ENCODE measurements at places on chromosomes 7 and 10.

- no peak for DNase-seq
These were observed 61.0 kb downstream of the RASGEF1A start for GRCh38 chr10:43205681-43206390.

- DNase-seq = no peak
These were observed 757.1 kb downstream of the SORCS3 start for GRCh38 chr10:105398202-105398601.

DNA sequence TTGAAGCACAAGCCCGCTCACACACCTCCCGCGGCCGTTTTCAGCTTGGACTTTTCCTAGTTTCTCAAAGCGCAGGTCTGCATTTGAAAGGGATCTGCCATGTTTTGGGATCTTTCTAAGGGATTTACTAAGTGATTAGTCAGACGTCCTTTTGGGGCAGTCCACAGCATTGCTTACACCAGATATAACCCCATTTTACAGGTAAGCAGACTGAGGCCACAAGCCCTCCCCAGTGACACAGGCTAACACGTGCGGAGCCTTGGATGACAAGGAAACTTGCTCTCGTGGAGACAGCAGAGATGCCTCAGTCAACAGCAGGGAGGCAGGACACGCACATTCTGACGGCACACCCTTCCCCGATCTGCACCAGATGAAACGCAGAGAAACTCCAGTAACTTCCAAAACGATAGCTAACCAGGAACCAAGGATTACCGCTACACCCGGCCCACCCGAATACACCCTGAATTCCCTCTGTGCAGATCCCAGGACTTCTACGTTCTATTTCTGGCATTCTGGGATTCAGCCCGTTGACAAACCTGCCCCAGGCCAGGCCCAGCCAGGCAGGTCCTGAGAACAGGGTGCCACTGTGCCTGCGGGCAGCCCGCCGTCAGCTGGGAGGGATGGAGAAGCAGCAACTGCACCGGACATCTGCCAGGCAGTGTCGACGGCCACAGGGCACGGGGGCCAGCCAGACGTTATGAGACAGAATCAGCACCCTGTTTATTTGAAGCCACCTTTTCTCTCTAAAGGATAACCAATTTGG is 27.9 kb downstream of the FOXL3 start:
- DNase-seq = no peak

DNA sequence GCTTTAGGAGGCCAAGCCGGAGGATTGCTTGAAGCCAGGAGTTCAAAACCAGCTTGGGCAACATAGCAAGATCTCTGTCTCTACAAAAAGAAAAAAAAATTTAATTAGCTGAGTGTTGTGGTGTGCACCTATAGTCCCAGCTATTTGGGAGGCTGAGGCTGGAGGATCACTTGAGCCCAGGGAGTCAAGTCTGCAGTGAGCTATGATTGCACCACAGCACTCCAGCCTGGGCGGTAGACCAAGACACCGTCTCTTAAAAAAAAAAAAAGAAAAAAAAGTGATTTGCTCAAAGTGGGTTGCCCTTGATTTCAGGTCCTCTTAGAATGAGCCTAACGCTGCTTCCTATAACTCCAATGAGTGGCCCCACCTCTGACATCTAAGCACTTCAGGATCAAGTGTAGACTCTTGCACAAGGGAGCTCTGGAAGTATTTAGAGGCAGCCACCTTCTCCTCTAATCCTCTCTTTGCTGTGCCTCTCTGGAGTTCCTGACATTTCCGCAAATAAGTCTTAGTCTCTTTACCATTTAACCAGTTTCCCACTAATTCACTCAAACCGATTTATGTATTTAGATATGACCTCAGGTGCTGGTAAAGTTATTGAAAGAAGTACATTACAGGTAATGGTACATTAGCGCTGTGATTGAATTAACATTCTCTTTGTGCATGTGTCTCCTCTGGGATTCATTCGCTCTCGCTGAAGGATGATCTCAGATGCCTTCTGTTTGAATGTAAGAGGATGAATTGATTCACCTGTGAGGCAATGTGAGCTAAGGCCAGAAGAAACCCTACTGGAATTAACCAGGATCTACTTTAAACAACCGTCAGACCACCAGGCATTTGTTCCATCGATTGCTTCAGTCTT is 60.8 kb upstream of the CELF2 start:
- no peak for DNase-seq

- DNase-seq = no peak
These were observed 131.0 kb upstream of the BET1 start for GRCh38 chr7:94135180-94135579.

- no peak for DNase-seq
These were observed 147.1 kb upstream of the LRRN3 start for GRCh38 chr7:110943701-110944345.
